ENCODE measurements at places on chromosomes 5 and 9. TPM values are rescaled to one million over a fixed set of nuclear protein-coding genes. Genes with fewer than 3 reads are reported as not detected.

The FAM200C gene
- total RNA-seq = 6.7 TPM

The C9 gene
- total RNA-seq = not detected

The CORO2A gene
- 2.2 TPM for total RNA-seq

The PCDHGA1 gene
- 0.90 TPM for total RNA-seq

The GALNT12 gene
- 2.5 TPM for total RNA-seq

The NKD2 gene
- not detected for total RNA-seq

The C9orf40 gene
- 0.36 TPM for total RNA-seq

The PCDHA5 gene
- not detected for total RNA-seq

The GFI1B gene
- total RNA-seq = not detected

The MLANA gene
- total RNA-seq = not detected

The UGT3A1 gene
- total RNA-seq = not detected

The NUP188 gene
- total RNA-seq = 59.1 TPM

The SARDH gene
- 5.0 TPM for total RNA-seq

The C9orf85 gene
- total RNA-seq = 4.3 TPM

- peak; percentile 4 for DNase-seq
Observed at GRCh38 chr9:126591083-126591482, 22.6 kb upstream of the LMX1B start.

GRCh38 chr9:80085668-80086067, 513.9 kb downstream of the TLE4 start:
- DNase-seq = peak; percentile 4

- DNase-seq = no peak
Observed at GRCh38 chr9:10700915-10701314, 88.1 kb upstream of the PTPRD start.

DNA sequence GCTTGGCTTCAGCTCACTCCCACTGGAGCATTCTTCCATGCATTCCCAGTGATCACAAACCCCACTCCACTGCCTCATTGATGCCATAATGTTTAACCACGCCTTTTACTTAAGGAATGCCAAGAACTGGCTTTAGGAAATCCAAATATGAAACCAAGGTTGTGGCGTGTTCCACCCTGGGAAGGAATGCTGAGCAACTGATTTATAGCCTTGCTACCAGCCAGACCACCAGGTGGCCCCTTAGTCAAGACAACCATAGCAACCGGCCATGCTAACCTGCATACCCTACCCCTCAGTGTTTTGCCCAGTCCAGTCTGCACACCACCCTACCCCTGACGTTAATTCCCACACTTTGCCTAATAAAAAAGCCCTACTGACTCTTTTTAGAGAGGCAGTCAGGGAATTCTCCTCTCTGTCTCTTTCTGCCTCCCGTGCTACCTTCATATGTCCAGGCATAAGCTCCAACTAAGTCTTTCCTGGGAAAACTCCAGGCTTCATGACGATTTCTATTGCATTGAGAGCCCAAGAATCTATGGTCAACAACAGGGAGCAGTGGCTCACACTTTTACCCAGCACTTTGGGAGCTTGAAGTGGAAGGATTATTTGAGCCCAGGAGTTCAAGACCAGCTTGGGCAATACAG, 27.0 kb upstream of the PRRC2B start:
- peak; percentile 49 for DNase-seq

- no peak for DNase-seq
Observed at GRCh38 chr9:79889369-79889768, 317.6 kb downstream of the TLE4 start.

DNA sequence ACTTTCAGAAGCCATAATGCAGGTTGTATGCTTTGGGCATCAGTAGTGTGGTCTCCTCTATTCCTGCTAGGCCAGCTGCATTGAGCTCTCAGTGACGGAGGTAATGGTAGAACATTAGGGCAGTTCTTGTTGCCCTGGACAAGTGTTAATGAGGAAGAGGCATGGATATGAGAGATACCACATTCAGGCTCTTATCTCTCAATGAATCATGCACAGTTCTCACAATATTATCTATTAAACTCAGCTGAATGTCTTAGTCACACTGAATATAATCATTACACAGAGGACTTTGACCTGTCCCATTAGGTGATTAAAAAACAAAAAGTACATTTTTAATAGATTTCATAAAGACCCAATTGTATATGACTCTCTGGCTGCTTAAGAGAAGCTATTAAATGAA, 76.6 kb upstream of the SSBP2 start:
- DNase-seq = no peak

- peak; percentile 39 for DNase-seq
Observed at GRCh38 chr5:180830253-180831138, 27.9 kb upstream of the MGAT1 start.

GRCh38 chr5:119286511-119287488, 69.0 kb upstream of the TNFAIP8 start:
- no peak for DNase-seq

DNA sequence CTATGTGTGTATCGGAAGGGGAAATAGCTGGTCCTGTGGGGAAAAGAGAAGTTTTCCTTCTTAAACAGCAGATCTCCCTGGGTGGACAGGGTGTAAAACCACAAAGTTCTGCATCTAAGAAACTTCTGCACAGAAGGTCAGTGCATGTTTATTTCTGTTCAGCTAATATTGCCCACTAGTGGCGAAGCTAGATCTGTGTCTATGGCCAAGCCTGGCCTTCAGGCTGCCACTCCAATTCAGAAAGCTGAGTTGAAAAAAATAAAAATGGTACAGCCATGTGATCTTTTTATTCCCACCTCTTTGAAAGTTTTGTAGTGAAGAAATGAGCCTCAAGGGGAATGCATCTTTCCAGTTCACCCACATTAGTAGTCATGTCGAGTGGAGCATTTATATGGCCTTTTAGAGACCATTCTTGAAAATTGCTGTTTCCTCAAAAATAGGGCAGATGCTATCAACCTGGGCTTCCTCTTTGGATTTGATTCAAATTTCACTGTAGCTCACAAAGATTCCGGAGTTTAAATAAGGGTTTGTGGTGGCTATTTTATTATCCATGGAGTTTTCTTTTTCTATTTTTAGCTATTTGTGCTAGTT, 488.0 kb downstream of the PRELID2 start:
- peak; percentile 72 for DNase-seq

- DNase-seq = no peak
Observed at GRCh38 chr9:99193466-99193821, 28.3 kb downstream of the ALG2 start.

DNA sequence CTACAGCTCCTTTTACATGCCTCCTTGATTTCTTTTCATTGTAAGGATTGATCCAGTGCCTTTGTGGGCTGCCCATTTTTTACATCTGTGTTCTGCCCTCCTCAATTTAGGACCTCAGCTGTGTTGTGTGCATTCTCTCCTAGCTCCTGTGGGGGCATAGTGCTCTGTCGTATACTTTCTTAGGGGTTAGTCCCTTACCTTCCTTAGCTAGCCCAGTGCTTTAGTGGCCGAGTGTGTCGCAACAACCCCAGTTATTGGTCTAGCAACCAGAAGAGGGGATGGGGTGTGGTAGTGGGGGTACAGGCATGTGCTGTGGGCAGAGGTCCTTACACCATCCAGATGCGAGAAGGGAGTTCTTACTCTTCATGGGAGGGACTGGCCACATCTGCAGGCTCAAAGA, 12.1 kb downstream of the MTRR start:
- DNase-seq = no peak

- peak; percentile 89 for DNase-seq
Observed at GRCh38 chr5:116492016-116492623, 82.5 kb downstream of the SEMA6A start.

GRCh38 chr5:65907135-65907534, 19.2 kb upstream of the ERBIN start:
- DNase-seq = no peak

- DNase-seq = peak; percentile 40
Observed at GRCh38 chr5:5270958-5271785, 131.0 kb downstream of the ADAMTS16 start.

- no peak for DNase-seq
Observed at GRCh38 chr5:29811914-29812679, 1381.4 kb upstream of the CDH6 start.

DNA sequence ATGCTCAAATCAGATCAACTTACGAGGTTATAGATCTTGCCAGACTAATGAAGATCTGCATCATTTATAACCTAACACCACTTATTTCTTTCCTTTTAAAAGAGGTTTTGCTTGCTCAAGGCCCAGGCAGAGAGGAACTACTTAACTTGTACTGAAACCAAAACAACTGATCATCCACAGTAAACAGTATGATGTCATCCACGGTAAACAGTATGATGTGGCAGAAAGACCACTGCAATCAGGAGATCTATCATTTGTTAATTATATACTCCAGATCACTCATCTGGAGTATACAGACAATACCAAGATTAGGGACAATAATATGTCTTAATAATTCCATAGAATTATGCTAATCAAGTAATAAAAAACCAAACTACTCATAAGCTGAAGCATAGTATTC, 116.8 kb downstream of the ADAMTS6 start:
- peak; percentile 36 for DNase-seq

DNA sequence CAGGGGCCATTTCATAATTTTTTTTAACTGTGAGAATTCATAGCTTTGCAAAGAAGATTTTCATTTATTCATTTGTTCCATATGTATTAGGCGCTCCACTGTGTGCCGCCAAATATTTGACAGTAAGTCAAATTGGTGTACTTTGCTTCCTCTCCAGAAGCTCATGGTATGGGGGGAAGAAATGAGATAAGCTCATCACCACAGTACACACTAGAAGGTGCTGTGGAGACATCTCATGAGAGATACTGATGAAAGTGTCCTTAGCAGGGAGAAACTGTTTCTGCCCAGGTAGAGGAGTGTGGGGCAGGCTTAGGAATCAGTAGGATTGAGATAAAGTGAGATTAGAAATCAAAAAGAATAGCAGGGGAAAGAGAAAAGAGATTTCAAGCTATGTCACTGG, 136.2 kb downstream of the CDH6 start:
- peak; percentile 5 for DNase-seq

DNA sequence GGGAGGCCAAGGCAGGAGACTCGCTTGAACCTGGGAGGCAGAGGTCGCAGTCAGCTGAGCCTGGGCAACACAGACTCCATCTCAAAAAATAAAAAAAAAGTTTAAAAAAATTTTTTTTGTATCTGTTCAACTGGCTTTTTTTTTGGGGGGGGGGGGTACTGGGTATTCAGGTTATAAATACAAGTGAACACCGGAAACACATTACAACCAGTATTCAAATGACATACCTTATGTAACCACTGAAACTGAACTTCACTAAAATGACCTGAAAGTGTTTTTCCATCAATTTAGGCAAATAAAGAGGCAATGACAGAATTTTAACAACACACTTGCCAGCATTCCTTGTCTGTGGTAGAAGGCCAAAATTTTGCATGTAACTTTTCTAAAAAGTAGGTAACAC, 33.5 kb downstream of the STRBP start:
- no peak for DNase-seq

GRCh38 chr9:108486831-108487230, 369.0 kb downstream of the ACTL7B start:
- no peak for DNase-seq

- peak; percentile 93 for DNase-seq
Observed at GRCh38 chr5:112146323-112147226, 272.5 kb downstream of the EPB41L4A start.

- peak; percentile 10 for DNase-seq
Observed at GRCh38 chr5:133945568-133945967, 22.9 kb downstream of the C5orf15 start.

DNA sequence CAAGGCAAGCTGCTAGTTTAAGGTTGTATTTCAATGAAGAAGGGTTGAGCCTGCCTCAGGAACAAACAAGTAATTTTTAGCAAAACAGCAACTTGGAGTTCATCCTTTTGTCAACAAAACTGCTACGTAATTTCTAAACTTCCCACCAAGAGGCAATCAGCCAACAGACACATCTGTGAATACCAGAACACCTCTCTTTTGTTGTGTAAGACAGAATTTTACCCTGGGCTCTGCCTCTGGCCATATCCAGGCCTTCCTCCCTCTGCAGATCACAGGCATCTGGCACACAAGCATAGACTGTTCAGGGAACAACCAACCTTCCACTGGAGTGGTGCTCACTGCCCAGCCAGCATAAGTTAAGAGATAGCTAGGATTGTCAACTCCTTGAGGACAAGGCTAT, 409.0 kb downstream of the SPOCK1 start:
- no peak for DNase-seq

DNA sequence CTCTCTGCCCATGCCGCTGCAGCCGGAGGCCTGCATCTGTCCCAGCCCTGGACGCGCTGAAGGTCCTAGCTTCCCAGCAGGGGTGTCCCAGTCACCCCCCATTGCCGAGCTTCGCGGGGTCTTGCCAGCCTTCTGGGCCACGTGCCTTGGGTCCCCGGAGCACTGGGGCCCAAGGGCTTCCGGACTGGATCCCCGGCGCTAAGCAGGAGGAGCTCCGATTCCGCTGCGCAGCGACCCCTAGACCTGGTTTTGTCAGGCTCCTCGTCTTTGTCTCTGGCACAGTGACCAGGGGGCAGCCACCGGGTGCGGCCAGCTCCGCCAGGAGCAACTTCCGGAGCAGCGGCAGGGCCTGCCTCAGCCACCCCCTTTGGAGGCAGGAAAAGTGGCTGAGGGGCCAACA, 3.3 kb upstream of the IRX1 start:
- no peak for DNase-seq

- no peak for DNase-seq
Observed at GRCh38 chr9:68947842-68948569, 65.9 kb downstream of the PRKACG start.

Measured in IMR-90 (cell line).